Ureter (tissue), 1 donor: ENCODE measurements at places on chromosomes 6 and 20.

- no peak for DNase-seq
Measured at GRCh38 chr20:4720977-4721349, 746 bp upstream of the PRND start.

- DNase-seq: no peak
Measured at GRCh38 chr6:22899426-22899825, 330.1 kb downstream of the HDGFL1 start.

DNA sequence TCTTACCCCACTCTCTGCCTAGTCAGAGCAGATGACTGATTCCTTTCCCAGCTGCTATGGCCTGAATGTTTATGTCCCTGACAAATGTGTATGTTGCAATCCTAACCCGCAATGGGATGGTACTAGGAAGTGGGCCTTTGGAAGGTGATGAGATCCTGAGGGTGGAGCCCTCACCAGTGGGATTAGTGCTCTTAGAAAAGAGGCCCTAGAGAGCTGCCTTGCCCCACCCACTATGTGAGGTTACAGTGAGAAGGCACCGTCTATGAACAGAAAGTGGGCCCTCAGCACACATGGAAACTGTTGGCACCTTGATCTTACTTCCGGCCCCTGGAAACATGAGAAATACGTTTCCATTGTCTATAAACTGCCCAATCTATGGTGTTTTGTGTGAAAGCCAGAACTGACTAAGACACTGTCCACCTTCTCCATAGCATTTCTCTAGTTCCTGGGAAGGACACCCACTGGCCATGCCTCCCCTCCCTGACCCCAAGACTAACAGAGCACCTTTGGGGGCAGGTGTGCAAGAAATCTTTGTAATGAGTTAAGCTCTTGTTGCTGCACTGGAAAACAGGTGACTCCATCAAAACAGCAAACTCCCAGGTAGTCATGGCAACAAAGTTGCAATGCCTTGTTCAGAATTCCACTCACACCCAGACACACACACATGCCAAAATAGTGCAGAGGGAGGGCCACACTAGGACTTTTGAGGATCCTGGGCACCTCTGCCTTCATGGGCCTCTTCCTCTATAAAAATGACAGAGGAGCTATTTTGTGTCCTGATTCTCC lies 16.2 kb downstream of the GABRR2 start:
- DNase-seq: no peak

- DNase-seq: no peak
Measured at GRCh38 chr6:152112491-152113261, 305.2 kb downstream of the ESR1 start.

GRCh38 chr6:157209865-157210530 lies 113.3 kb downstream of the TMEM242 start:
- no peak for DNase-seq

- DNase-seq: no peak
Measured at GRCh38 chr20:37222086-37222485, 39.5 kb downstream of the GHRH start.

DNA sequence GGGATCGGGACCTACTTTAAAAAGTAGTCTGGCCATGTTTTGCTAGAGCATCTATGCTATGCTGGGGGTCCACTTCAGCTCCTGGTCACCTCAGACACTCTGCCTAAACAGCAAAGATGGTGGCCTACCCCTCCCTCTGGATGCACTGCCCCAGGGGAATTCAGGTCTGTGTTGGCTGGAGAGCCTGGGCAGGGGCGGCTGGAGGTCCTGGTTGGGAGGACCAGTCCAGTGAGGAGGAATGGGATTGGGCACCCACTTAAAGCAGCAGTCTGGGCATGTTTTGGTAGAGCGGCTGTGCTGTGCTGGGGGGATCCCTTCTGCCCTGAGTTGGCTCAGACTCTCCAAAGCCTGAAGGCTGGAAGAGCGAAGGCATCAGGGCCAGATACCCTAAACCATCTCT lies 23.2 kb upstream of the TCF21 start:
- DNase-seq: no peak
